ENCODE measurements at places on chromosomes 12 and 14.

DNA sequence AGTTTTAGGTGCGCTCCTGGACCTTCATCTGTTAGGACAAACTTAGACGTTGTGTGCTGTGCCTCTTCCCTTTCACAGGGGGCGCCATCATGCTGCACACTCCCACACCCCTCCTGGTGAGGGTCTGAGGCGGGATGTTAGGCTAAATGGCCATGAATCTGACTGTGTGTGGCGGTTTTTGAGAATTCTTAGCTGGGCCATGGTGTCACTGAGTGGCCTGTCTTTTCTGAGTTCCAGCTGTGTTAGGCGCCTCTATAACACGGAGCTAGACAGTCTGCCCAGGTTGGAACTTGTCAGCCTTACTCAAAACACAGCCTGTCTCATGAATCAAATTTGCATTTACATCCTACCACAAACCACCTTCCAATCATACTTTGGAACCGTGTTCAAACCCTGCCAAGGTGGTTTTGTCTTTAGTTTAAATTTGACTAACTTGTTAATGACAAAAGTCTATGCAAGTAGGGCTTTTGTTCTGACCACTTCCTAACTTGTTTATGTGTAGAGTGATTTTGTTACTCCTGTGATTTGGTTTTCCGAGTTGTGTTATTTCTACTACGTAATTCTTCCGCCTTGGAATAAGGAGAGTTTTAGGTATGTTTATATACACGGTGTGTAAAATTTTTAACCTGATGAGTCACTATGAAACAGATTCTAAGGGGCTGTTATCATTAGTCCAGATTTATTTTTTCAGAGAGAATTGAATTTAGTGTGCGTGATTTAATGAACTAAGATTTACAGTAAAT, 19.6 kb downstream of the ACVR1B start:
- DNase-seq: peak; percentile 43

- DNase-seq: no peak
Measured at GRCh38 chr14:34228650-34228976, 233.4 kb downstream of the SPTSSA start.

GRCh38 chr14:102486513-102487203, 22.9 kb downstream of the ANKRD9 start:
- DNase-seq: no peak

DNA sequence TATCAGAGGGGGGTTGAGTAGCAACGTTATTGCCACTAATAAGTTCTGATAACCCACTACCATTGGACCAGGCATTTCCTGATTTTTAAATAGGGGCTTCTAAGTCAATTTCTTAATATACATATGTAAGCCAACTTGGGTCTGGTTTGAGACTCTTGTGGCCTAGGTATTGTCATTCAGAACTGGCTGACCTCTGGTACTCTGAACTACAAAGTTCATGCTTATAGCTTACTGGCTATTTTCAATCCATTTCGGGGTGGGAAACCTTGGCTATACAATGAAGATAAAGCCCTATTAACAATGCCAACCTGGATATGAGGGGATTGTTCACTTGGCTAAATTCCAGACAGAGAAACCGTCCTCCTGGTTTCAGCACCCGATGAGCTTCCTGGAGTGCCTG, 8.7 kb downstream of the DYNLL1 start:
- no peak for DNase-seq

GRCh38 chr12:112170376-112170775, 45.0 kb downstream of the TRAFD1 start:
- no peak for DNase-seq

DNA sequence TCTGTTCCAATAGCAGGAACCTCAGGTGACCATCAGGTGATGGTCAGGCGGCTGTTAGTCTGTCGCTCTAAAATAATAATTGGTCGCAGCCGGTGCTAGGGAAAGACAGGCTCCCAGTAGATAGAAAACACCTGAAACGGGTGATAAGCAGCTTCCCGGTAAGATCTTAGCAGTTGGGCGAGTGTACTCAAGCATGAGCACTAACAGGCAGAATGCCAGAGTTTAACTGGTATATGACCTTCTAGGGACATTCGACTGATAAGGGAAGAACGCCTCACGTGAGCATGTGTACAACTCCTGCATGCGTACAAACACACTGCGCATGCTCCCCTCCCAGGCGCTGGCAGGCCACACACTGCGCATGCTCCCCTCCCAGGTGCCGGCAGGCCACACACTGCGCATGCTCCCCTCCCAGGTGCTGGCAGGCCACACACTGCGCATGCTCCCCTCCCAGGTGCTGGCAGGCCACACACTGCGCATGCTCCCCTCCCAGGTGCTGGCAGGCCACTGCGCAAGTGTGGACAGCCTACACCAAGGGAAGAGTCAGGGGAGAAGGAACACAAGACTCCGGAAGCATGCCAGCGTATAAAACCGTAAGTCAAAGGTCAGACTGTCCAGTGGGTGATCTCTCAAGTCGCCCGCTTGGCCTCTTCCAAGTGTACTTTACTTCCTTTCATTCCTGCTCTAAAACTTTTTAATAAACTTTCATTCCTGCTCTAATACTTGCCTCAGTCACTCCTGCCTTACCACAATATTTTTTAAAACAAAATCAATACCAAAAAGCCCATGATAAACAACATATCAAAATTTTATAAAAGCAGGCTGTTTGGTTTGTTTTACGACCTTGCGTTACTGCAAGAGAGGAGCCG, 24.5 kb downstream of the GPRC5D start:
- no peak for DNase-seq

DNA sequence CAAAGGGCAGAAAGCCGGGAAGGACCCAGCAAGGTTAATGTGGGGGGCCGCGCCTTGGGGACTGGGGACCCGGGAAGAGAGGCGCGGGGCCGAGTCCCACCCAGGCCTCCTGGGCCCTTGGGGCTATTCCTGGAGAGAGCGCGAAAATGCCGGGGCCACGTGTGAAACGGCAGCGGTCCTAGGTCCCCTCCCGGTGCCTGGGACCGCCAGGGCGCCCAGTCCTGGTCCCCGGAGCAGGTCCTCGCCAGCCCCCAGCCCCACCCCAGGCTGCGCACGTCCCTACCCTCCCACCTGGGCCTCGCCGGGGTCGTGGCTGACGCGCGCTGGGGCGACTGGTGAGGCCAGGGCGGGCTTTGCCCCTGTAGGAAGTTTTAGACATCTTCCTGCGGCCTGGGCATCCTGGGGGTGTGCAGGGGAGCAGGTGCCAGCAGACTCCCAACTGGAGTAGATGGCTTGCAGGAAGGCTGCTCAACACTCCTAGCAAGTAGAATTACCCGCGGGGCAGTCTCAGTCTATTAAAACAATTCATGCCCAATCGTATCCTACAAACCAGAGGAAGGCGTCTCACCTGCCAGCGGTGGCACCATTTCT, 708 bp downstream of the FAR2 start:
- peak; percentile 9 for DNase-seq

DNA sequence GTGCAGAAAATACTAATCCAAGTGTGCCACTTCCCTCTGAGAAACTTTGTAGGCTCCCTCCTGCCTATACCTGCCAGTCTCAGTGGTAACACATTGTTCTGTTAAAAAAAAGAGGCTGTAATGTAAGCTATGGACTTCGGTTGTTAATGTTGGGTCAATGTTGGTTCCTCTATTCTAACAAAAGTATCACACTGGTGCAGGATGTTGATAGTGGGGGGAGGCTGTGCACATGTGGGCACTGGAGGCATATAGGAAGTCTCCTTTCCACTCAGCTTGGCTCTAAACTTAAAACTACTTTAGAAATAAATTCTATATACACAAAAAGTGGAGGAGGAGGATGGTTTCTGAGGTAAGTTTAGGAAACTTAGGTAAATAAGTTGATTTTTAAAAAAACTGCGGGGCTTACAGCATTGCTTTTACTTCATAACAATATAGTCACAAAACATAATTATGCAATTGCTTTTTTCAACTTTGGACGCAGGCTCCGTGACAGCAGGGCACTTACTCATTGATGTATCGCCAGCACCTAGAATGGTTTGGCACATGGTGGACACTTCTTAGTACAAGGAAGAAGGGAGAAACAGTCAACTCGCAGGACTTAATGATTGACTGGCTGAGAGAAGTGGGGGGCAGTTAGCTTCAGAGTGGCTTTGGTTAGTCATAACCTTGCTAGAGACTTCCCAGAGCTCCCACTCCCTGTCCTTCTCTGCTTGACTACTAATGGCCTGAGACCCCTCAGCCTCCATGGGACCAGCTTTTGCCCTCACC, 7.9 kb upstream of the NYNRIN start:
- no peak for DNase-seq

GRCh38 chr12:68977909-68978610, 45.1 kb upstream of the CPM start:
- DNase-seq: no peak

DNA sequence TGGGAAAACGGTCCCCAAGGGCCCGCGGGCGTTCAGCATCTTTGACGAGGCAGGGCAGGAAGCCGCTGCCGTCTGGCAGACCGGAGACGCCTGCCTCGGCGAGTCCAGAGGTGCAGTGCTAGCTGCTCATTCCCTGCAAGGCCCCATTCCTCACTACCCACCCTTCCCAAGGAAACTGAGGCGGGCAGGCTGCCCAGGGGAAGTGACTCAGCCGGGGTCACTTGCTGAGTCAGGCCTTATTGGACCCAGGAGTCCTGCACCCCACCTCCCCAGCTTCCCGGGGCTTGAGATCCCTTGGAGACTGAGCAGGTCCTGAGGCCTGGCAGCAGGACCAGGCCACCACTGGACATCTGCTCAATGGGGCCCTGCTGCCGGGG, 3.7 kb downstream of the SH2B3 start:
- DNase-seq: peak; percentile 21

- no peak for DNase-seq
Measured at GRCh38 chr12:101857043-101857558, 20.3 kb upstream of the DRAM1 start.

- peak; percentile 53 for DNase-seq
Measured at GRCh38 chr14:52695481-52696091, at the start of gene ERO1A. Gene ERO1A (minus strand): TSS chr14:52695558. CDS start chr14:52695481, 77 bp downstream.

- DNase-seq: no peak
Measured at GRCh38 chr14:101184572-101184971, 281.1 kb upstream of the RTL1 start.

- no peak for DNase-seq
Measured at GRCh38 chr12:107541001-107541705, 144.4 kb upstream of the PWP1 start.

DNA sequence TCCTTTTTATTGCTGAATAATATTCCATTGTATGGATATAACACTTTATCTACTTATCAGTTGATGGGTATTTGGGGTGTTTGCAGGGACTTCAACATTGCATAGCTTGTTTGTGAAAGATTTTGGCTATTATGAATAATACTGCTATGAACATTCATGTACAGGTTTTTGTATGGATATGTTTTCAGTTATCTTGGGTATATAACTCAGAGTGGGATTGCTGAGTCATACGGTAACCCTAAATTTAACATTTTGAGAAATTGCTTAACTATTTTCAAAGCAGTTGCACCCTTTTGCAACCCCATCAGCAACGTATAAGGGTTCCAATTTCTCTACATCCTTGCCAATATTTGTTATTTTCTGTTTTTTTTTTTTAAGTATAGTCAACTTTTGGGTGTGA, 27.3 kb upstream of the HELB start:
- no peak for DNase-seq

DNA sequence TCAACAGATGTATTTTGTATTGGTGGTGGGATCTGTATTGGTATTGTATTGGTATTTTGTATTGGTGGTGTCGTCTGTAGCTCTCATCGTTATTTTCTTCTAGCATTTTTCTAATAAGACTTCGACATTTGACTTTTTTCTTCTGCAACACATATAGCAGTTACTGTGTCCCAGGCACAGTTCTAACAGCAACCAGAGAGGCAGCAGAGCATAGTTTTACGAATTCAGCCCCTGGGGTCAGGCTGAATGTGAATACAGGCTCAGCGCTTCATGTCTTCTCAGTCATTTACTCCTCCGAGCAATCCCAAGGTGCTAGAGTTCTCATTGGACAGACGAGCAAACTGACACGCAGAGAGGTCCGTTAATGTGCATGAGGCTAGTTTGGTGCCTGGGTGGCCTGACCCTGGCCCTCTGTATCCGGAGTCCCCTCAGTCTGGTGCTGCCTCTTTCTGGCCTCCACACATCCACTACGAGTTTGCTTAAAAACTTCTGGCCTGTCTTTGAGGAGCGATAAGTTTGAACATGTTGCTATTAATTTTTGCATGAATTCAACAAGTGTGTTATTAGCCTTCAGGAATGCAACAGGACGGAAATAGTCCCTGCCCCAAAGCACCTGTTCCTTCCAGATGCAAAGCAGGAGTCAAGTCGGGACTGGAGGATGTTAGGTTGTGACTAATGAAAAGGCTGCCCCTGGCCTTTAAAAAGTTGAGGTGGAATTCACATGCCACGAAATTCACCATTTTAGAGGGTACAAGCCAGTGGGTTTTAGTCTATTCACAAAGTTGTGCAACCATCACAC, 87.0 kb downstream of the GLT1D1 start:
- no peak for DNase-seq

- no peak for DNase-seq
Measured at GRCh38 chr12:130480231-130480630, 142.5 kb downstream of the PIWIL1 start.

- DNase-seq: no peak
Measured at GRCh38 chr12:25495331-25496097, 57.6 kb downstream of the LMNTD1 start.

- no peak for DNase-seq
Measured at GRCh38 chr12:77514511-77514910, 316.2 kb upstream of the NAV3 start.

DNA sequence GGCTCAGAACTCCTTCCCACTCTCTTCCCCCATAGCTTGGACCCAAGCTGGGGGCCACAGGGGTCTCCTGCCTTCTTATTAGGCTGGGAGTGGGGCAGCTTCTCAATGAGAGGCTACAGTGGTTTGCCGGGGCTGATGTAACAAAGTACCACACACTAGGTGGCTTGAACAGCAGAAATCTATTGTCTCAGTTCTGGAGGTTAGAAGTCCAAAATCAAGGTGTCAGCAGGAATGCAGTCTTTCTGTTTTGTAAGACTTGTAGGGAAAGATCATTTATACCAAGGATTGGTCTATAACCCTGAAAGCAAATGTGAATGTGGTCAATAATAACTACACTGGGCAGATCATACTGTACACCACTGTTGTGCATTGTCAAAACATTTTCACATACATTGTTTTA, 124.5 kb upstream of the ARHGAP5 start:
- DNase-seq: no peak

DNA sequence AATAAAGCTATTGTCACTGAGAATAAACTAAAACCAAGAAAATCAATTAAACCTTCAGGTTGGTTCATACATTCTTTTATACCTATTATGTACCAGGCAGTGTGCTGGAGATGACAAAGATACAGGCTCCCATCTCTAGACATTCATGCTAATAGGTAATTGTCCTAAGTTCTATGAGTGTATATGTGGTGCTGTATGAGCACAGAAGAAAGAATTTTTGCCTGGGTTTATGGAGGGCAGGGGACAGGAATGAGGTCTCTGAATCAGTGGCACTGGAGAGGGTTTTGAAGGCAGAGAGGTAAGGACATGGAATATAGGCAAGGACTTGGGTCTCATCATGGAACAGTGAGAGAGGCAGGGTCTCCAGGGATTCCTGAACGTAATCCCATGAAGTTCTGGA, 38.7 kb downstream of the MAP1LC3B2 start:
- DNase-seq: no peak

DNA sequence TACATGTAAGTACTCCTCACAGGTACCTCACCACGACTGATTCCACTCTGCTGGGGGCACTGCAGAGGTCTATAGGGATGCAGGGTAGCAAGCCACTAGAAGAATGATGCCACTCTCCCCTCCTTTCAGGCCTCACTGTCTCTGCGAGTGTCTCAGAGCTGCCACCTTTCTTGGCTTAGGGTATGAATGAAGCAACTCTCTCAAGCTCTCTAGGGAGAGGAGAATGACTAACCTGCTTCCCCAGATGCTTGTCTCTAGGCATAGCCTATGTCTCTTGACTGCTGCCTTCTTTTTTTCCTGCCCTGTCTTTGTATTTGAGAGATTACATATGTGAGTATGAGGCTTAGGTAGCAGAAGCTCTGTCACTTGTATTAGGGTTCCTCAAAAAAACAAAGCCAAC, 566.5 kb upstream of the ATP2B1 start:
- DNase-seq: no peak

Data from naive thymus-derived CD4-positive, alpha-beta T cell (primary cell).